Stimulated activated CD8-positive, alpha-beta memory T cell treated with anti-CD3 and anti-CD28 coated beads, Interleukin-7, amount 100 ng/mL, for 1 hour (primary cell): ENCODE measurements at places on chromosomes 2 and 18.

- DNase-seq = no peak
These were observed 97.6 kb upstream of the HS6ST1 start for GRCh38 chr2:128416109-128416785.

- DNase-seq = no peak
These were observed 461.9 kb upstream of the CDH7 start for GRCh38 chr18:65288908-65289307.

GRCh38 chr2:85920810-85921545, 32.2 kb upstream of the ST3GAL5 start:
- DNase-seq = no peak

GRCh38 chr2:188601927-188602326, 310.3 kb downstream of the GULP1 start:
- no peak for DNase-seq

DNA sequence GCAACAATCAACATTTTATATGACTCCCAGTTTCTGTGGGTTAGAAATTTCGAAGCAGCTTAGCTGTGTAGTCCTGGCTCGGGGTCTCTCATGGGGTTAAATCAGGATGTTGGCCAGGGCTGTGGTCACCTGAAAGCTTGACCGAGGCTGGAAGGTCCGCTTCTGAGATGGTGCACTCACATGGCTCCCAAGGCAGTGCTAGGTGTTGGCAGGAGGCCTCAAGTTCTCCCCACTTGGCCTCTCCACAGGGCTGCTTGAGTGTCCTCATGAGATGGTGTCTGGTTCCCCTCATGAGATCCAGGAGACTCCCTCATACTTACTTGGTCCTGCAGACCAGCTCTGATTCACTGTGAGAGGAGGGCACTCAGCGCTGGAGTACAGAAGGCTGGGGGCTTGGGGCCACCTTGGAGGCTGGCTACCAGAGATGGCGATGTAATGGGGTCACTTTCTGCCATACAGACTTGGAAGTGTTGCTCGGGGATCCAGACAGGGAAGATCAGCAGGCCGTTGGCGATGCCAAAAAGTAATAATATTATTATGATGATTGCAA, 98.8 kb downstream of the INHBB start:
- DNase-seq = no peak

- DNase-seq = no peak
These were observed 157.5 kb downstream of the MGAT5 start for GRCh38 chr2:134411279-134411827.

GRCh38 chr18:12031846-12032245, 50.5 kb downstream of the IMPA2 start:
- DNase-seq = no peak

GRCh38 chr2:1595274-1595673, 149.0 kb downstream of the PXDN start:
- DNase-seq = no peak

DNA sequence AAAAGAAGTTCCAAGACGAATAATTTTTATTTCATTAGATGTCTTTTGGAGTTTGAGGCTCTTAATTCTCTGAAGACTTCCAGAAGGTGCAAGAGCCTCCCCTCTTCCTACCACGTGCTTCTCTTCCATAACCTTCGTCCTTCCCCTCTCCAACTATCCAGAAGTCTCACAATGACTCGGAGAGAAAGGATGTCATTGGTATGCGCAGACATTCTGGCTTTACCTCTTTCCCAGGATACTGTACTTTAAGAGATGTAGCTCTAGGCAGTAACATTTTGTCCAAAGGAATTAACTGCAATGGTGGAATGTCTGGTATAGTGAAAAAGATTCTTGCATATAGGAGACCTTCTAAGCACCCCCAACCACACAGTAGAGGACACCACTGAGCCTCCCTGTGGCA, 249.0 kb upstream of the OSR1 start:
- no peak for DNase-seq
